Activated naive CD4-positive, alpha-beta T cell treated with anti-CD3 and anti-CD28 coated beads, Interleukin-2, amount 50 U/mL, for 72 hours (primary cell): ENCODE measurements at places on chromosomes 3 and 15. TPM values are rescaled to one million over a fixed set of nuclear protein-coding genes. Genes with fewer than 3 reads are reported as not detected.

The CAMK1 gene
- 23.8 TPM for total RNA-seq

The TM4SF1 gene
- total RNA-seq, result not detected

The CHCHD6 gene
- total RNA-seq, result 13.6 TPM

The ROBO1 gene
- total RNA-seq, result 0.12 TPM

The GCNT3 gene
- not detected for total RNA-seq

The ARGFX gene
- not detected for total RNA-seq

The RAD51 gene
- 79.9 TPM for total RNA-seq

The CCDC39 gene
- 0.09 TPM for total RNA-seq

The SLC12A8 gene
- total RNA-seq, result 0.35 TPM

DNA sequence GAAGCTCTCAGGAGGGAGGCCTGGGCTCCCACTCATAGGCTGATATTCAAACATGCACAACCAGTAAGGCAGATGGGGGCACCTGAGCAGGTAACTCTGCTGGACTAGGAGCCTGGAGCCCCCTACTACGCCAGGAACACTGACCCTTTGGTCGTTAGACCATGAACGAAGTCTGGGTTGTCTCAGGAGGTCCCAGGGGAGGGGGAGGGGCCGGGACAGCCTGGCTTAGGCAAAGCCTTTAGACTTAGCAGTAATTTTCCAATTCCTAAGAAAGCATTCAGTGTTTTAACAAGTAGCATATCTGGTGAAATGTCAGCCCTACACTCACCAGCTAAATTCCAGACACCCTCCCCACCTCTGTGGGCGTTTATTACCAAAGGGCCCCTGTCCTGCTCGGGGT lies 67.4 kb upstream of the ST8SIA2 start:
- no peak for DNase-seq

DNA sequence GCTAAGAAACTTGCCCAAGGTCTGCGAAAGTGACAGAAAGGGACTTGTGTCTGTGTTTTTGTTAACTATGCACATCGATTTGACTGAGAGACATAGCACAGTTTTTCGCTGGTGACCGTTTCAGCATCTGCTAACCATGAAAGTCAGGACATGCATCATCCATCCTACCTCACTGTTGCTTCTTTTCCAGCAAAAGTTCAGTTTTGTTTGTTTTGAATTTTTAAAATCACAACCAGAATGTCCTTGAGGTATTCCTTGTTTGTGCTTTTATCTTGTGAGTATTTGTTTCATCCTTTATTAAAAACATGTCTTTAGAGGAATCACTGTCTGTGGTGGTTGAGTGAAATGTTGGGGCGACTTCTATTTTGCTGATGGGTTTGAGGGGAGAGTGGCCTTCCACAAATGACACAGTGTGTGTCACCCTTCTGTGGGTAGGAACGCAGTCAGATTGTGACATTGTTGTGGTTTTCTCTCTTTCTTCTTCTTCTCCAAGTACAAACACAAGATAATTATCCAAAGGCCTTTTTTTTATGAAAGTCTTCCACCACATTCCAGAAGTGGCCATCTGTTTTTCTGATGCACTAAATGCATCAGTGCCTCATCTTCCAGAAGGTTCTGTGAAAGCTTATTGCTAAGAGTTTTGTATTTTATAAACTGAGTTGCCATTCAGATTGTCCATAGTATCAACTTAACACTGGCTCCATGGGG lies 214.4 kb upstream of the NR2E3 start:
- no peak for DNase-seq

GRCh38 chr15:74316141-74316540 lies 51.3 kb downstream of the CYP11A1 start:
- no peak for DNase-seq

DNA sequence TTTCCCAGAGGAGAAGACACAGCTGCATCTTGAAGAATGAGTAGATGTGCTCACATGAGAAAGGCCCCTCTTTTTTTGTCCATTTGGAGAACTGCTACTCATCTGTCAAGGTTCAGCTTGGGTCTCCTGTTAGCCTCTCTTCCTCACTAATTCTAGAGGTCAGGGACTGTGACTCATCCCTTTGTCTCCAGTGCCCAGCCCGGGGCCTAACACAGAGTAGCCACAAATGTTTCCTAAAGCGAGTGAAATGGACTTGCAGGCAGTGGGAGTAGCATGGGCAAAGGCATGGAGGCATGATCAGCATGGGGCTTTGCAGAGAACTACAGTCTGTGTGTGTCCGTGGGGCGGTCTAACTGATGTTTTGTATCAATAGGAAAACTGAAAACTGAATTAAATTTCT lies 33.9 kb upstream of the MRPS22 start:
- DNase-seq, result no peak

DNA sequence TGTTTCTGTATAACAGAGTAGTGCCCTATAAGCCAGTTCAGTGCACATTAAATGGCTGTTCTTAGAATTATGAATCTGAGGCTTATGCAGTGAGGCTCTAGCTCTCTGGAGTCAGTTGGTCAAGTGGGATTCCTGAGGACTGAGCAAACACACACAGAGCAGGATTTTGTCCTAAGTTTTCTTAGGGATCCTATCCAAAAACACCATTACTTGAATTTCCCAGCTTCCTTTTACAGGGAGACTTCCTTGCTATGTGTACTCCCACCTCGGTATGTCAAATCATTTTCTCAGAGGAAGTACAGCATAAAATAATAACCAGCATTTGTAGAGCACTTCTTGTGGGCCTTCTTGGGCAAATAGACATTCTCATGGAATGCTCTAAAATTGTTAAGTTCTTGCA lies 63.1 kb upstream of the GOLGA6B start:
- DNase-seq, result no peak

GRCh38 chr15:85499371-85499887 lies 119.0 kb downstream of the AKAP13 start:
- no peak for DNase-seq

DNA sequence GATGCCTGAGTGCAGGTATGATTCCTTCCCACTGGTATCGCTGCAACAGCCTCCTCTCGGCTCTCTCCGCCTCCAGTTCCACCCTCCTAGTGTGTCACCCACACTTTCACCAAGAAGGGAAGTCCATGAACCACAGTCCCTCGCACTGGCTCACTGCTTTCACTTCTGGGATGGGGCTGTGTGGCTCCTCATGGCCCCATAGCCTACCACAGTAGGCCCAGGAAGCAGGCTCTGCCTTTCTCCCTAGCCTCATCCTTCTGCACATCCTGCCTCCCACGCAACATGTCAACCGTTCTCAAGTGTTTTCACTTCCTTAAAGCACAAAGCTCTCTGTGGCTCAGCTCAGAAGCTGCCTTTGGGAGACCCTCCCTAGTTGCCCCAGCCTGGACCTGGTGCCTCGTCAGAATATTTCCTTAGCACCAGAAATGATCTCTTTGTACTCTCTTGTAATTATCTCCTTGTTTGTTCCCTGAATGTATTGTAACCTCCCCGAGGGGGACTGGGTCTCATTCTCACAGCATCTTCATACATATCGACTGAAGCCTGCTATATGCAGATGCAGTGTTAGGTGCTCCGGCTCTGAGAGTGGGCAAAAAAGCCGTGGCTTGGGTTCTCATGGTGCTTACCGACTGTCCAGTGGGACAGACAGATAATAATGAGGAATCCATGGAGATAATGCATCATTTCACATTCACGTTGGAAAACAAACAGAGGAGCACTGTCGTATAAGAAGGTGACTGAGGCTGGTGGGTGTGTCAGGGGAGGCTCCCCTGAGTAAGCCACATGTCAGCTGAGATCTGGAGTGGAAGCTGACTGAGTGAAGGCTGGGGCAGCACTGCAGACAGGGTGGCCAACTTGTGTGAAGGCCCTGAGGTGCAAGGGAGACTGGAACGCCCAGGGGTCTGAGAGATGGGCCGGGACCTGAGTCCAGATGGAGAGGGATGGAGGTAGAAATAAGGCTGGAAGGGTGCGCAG lies 107.1 kb downstream of the DGKG start:
- peak; percentile 76 for DNase-seq

DNA sequence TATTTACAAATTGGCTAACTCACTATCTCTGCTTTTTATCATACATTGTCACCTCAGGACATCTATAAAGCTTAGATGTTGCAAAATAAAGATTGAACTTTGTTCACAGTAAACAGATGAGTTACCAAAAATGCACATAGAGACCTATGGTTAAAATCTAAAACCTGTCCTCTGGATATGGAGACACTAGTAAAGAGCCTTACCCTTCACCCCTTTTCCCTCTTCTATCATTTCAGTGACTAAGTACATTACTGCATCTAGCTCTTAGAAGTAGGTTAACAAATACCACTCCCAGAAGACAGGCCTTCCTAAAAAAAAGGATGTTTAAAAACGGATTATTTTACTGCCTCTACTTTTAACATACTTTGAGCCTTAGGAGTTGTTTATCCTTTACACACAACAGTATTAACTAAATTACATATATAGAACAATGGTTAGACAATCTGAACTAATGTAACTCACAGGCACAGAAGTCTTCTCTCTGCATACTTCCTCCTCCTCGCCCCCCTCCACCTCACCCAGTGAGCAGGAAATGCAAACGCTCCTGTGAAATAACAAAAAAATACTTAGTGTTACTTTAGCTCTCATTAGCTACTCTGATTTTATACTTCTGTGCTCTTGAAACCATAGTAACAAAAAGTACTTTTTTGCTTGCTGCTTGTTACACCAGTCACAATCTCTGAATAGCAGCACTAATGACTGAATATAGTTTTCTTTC lies 23.3 kb downstream of the IREB2 start:
- DNase-seq, result no peak

DNA sequence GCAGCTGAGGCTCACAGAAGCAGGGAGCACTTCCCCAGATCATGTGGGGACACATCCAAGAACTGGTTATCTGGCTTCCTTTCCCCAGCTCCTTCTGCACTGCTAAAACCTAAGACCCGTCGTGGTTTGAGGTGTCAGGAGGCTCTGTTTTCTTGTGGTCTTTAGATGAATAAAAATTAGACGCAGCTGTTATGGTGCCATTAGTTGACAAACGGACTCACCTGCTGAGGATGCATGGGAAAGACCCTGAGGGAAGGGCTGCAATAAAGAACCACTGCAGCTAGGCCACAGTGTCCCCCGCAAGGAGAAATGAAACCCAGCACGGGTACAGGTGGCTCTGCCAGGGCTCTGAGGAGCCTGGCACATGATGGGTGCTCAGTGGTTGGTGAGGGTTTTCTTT lies 99.4 kb downstream of the IQSEC1 start:
- DNase-seq, result no peak

GRCh38 chr3:71859123-71859519 lies 74.2 kb upstream of the PROK2 start:
- no peak for DNase-seq

- DNase-seq, result no peak
Measured at GRCh38 chr15:52566889-52567288, 1.9 kb downstream of the ARPP19 start.

- no peak for DNase-seq
Measured at GRCh38 chr3:50401978-50402595, 42.8 kb upstream of the TMEM115 start.

DNA sequence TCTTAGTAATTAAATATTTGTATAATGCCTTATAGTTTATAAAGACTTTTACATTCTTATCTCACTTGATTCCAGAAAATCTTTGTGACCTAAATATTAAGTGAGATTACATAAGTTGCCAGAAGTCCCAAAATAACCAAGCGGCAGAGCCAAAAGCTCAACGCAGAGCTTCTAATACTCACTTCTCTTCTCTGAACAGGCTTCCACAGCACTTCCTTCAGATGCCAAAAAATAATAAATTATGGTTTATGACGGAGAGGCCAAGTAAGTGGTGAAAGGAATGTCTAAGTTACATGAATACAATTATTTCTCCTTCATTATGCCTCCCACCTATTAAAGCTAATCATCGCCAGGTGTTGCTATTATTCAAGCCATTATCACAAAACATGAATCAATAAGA lies 110.3 kb downstream of the GBE1 start:
- no peak for DNase-seq

DNA sequence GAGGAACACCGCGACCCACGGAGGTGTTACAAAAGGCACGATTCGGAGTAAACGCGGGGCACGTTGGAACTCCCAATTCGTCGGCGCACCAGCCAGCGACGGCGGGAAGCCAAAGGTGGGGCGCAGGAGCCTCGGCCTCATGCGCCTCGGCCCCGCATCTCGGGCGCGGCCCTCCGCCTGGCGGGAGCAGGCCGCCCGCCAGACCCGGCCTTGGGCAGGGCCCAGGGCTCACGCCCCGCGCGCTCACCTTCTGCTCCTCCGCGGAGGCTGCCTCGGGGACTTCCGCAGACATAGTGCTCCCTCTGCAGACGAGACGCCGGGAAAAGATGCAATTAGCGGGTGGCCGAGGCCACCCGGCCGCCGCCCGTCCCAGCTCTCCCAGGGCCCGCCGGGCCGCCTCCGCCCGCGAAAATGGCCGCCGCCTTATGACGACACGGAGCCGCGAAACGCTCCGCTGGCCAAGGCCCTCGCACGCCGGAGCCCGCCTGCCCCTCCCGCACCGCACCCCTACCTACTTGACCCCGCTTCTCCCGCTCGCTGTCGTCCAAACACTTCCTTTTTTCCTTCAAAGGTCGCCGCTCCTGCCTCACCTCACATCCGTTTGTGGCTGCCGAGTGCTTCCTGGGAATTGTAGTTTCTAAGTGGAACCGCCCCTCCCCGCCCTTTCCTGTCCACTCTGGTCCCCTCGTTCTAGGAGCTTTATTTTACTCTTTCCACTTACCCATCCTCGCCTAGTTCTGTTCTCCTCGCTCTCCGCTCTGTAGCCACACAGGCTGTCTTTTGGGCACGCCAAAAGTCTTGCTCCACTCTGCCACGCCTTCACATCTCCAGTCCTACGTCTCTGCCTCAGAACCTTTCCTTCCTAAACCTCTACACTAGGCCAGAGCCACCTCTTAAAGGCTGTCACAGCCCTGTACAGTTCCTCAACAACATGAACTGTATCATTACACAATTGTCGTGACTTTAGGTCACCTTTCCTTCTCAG lies at the start of gene ARPP19:
Gene ARPP19, minus strand, starts transcription at position 430 of the 985 bp plus-strand sequence. Its CDS starts 138 bp downstream, at position 292.
- DNase-seq, result peak; percentile 85

- no peak for DNase-seq
Measured at GRCh38 chr3:146308222-146308621, 57.3 kb upstream of the PLSCR4 start.

- DNase-seq, result no peak
Measured at GRCh38 chr15:41561777-41562145, 2.7 kb downstream of the TYRO3 start.

- DNase-seq, result no peak
Measured at GRCh38 chr15:69535998-69536397, 83.4 kb downstream of the RPLP1 start.

GRCh38 chr15:65082303-65082953 lies 5.9 kb downstream of the KBTBD13 start:
- no peak for DNase-seq

- no peak for DNase-seq
Measured at GRCh38 chr3:11381563-11381962, 109.4 kb downstream of the ATG7 start.

GRCh38 chr15:91104111-91104510 lies 4.1 kb downstream of the SV2B start:
- DNase-seq, result no peak
